ENCODE measurements at places on chromosomes 5 and 9. TPM values are rescaled to one million over a fixed set of nuclear protein-coding genes. Genes with fewer than 3 reads are reported as not detected.

DNA sequence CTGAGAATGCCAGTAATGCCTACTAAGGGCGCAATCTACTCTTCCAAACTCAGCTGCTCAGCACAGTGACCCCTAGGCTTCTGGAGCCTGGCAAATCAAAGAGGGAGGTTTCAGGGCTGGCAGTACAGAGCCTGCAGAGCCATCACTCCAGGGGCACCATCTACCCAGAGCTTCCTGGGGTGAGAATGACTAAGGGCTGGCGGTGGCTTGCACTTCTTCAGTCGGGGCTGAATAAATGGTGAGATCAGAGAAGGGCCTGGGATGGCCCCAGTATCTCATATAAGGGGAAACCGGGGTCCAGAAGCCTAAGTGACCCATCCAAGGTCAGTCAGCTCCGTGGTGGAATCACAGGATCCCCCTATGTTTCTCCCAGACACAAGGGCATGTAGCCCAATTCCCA, 5.3 kb downstream of the SH3PXD2B start:
- DNase-seq = no peak

GRCh38 chr9:97880336-97880735, 27.3 kb downstream of the FOXE1 start:
- no peak for DNase-seq

The GAPT gene
- not detected for total RNA-seq

GRCh38 chr5:169298193-169298592, 2.7 kb downstream of the SLIT3 start:
- no peak for DNase-seq

GRCh38 chr5:161411156-161411555, 135.4 kb downstream of the GABRB2 start:
- peak; percentile 14 for DNase-seq

GRCh38 chr5:115050866-115051265, 118.8 kb downstream of the TRIM36 start:
- peak; percentile 59 for DNase-seq

DNA sequence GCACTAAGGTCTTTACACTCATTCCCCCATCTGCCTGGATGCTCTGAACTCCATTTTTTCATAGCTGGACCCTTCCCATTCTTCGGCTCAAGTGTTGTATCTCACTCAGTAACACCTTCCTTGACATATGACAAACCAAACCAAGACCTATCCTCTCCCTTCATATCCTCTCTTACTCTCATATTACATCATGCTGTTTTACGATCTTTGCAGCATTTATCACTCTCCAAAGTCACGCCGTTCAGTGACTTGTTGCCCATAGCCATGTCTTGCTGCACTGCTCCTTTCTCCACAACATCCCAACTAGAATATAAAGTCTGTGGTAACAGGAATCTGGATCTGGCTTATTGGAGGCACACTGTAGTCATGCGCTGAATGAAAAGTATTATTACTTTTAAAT, 923.6 kb upstream of the DMAC1 start:
- no peak for DNase-seq

- no peak for DNase-seq
Measured at GRCh38 chr9:116352958-116353357, 199.4 kb downstream of the PAPPA start.

The LPAR1 gene
- total RNA-seq = 0.47 TPM

The RAI14 gene
- total RNA-seq = 47.9 TPM

Data from MCF 10A (cell line).